NCI-H1417 (cell line): ENCODE measurements at places on chromosomes 2 and 18.
A peak's percentile ranks its signal among the peaks of the same experiment; 100 is the strongest.

GRCh38 chr2:199130501-199130900 is 327.2 kb downstream of the SATB2 start:
- peak; percentile 39 for DNase-seq

GRCh38 chr2:209307161-209308001 is 116.5 kb upstream of the MAP2 start:
- no peak for DNase-seq

DNA sequence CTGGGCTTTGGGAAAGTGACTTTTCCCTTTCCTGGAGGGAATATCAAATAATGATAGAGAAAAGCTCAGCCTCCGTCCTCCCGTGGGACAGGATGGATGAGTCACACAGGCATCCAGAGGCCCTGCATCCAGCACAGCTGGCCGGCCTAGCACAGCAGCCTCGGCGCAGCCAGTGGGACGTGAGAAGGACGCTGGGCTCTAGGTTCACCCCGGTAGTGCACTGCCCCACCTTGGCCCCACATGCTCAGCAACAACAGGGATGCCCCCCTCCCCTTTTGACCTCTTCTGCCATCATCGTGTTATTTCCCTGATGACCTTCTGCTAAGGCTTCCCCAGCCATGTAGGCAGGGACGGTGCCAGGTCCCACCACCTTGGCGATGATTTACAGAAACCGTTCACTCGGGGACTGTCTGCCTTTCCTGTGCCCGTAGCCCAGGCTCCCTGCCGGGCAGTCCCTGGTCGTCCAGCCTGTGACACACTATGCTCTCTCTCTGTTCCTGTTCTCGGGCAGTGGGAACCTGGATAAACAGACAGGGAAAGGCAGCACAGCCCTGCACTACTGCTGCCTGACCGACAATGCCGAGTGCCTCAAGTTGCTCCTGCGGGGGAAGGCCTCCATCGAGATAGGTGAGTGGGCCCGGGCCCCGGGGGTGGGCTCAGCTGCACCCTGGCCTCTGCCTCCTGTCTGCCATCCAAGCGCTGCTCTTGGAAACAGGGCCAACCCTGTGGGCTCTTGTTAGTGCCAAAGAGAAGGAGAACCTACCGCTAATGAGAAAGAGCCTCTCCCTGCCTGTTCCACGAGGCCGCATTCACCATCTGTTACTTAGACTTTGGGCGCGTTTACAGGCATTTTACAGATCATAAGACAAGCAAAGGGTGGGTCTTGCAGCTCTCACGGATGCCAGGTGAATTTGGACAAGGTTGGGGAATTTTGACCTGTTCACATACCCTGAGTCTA is 44.6 kb downstream of the ITGB1BP1 start:
- no peak for DNase-seq

GRCh38 chr18:48230467-48231113 is 178.6 kb downstream of the ZBTB7C start:
- DNase-seq: peak; percentile 72

- no peak for DNase-seq
Observed at GRCh38 chr2:284896-285492, 2.9 kb downstream of the ALKAL2 start.

DNA sequence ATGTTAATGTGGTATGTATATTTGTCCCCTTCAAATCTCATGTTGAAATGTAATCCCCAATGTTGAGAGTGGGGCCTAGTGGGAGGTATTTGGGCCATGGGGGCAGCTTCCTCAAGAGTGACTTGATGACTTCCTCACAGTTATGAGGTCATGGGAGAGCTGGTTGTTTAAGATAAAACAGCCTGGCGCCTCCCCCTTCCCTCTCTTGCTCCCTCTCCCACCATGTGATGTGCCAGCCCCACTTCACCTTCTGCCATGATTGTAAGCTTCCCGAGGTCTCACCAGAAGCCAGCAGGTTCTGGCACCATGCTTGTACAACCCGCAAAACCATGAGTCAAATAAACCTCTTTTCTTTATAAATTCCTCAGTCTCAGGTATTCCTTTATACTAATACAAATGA is 258.3 kb upstream of the POU3F3 start:
- DNase-seq: no peak

DNA sequence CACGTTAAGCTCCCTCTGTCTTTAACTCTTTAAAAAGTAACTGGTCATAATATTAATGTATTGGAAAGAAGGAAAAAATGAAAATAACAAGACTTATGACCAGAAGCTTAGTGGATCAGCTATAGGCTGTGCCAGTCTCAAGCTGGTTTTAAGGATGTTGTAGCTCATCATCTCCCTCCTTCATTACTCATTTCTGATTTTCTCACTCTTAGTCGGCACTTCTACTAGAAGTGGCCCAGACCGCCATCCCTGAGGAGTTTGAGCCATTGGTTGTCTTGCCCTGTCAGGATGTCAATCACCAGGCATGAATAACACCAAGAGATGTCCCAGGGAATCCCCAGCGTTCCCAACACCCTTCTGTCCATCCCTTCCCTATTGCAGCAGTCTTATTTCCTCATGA is 151.5 kb downstream of the ASXL3 start:
- no peak for DNase-seq
